ENCODE measurements at places on chromosomes 5 and 9. TPM values are rescaled to one million over a fixed set of nuclear protein-coding genes. Genes with fewer than 3 reads are reported as not detected.
A peak's percentile ranks its signal among the peaks of the same experiment; 100 is the strongest.

DNA sequence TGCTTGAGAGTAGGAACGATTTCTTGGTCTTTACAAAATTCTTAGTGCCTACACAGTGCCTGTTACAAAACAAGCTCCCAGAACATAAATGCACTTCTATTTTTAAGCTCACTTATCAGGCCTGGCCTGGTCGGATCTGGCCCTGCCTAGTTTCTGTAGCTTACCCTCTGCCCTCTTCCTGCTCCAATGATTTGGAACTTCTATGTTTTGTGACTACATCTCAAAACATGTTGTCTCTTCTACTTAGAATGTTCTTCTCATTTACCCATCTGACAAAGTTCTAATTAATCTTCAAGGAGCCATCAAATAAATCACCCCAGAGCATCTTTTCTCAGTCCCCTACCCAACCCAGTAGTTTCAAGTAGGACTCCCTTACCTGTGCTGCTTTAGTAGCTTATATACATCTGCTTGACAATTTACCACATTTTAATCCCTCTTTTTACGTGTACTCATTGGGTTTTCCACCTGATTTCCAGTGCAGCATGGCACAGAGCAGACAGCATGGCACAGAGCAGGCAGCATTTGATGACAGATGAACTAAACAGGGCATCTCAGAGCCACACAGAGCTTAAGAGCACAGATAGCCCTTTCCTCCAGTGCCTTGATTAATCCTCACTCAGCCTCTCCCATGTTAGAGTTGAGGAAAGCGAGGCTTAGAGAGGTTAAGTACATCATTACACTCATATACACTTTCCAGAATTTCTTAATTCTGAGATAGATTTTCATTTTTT is 171.9 kb downstream of the MAPKAP1 start:
- no peak for DNase-seq

- DNase-seq, result no peak
Measured at GRCh38 chr5:68277431-68277830, 61.9 kb downstream of the PIK3R1 start.

DNA sequence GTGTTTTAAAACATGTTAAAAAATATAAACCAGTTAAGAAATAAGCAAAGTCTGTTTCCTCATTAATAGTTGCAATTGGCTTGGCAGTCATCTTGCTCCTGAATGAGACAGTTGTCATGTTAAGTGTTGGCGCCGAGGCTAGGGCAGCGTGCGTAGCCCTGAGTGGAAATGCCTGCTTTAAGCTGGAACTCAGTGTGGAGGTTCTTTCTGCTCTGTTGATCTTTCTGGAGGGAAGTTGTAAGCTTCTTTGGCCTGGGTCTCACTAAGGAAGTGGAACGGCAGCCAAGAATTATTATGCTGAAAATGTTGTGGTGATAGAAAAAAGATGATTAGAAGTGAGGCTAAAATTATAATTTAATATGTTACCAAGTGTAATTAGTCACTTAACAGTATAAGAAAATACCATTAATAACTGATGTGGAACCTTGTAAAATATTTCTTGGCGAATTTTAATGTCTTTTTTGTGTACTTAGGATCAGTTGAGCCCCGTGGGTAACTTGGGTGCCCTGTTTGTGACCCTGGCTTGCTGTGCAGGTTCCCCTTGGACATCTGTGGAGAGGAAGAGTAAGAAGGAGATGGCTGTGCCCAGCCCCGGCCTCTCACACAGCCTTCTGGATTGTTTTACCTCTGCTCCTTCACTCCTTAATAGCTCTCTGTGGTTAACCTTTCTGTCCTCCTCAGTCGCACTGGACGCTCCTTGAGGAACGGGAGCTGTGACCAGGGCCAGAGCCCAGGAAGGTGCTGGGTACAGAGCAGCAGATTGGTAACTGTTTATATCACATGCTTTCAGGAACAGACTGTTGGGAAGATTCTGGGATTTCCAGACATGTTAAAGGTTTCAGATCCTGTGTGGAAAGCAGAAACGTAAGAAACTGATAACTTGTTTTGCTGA is 31.0 kb downstream of the PCBD2 start:
- no peak for DNase-seq

TIMD4 gene
- total RNA-seq, result 0.73 TPM

DNA sequence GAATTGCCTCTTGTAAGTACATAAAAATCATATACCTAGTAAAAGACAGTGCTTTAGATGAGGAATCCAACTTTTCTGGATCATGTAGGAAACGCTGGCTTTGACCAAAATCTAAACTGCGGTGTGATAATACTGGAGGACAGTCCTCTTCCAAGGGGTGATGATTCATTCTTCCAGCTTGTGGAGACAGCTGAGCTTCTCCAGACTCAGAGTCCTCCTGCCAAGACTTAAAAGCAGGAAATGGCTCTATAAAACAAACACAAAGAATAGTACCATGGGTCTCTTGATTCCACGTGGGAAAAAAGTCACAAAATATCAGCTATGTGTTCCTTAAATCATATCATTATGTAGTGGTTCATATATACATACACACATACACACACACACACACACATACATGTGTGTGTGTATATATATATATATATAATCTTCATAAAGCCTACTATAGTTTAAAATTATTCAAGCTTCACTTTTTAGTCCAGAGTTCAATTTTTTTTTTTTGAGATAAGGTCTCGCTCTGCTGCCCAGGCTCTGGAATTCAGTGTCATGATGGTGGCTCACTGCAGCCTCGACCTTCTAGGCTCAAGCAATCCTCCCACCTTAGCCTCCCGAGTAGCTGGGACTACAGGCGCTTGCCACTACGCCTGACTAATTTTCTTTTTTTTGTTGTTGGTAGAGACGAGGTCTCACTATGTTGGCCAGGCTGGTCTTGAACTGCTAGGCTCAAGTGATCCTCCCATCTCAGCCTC is 65.0 kb downstream of the PKD2L2 start:
- DNase-seq, result peak; percentile 21

GRCh38 chr5:107395632-107396350 is 274.9 kb downstream of the EFNA5 start:
- no peak for DNase-seq

HAVCR2 gene
- 2.1 TPM for total RNA-seq

DNA sequence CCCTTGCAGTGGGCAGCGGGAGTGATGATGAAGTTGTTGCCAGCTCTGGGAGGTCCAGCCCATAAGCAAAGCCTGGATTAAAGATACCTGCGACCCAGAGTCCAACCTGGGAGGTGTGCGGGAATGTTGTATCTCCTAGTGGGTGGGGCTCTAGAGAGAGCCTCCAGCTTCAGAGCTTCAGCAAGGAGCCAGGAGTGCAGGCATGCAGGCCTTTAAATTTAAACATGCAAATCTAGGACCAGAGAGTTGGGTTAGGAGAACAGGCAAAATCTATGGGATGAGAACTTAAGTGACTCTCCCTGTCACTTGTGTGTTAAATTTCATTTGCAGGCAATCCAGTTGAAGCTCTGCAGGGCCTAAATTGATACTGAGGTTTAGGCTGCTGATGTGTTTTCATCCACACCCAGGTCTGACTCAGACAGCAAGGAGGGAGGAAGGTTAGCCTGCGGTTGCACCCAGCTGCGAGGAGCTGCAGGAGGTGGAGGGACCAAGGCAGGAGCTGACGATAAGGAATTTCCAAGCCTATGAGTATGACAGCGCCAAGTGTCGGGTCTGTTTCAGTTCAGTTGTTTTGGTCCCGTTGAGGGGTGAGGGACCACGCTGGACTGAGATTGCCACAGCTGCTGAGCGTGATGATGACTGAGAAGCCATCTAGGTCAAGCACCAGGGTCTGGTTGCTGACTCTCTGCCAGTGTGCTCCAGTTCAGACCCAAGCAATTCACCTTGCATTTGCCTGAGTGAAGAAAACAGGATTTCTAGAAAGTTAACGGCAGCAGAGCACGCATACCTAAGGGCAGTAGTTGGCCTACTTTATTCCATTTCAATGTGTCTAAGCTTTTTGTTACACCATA is 243.0 kb downstream of the ICE1 start:
- DNase-seq, result no peak

GRCh38 chr9:35229066-35229778 is 67.4 kb downstream of the UNC13B start:
- no peak for DNase-seq

- DNase-seq, result no peak
Measured at GRCh38 chr9:128026773-128027541, 40.2 kb downstream of the NAIF1 start.

- no peak for DNase-seq
Measured at GRCh38 chr5:114296191-114296590, 65.7 kb upstream of the KCNN2 start.

SLC9A3 gene
- total RNA-seq, result 77.7 TPM

BARHL1 gene
- total RNA-seq, result not detected
